ENCODE measurements at places on chromosomes 2 and 18. TPM values are rescaled to one million over a fixed set of nuclear protein-coding genes. Genes with fewer than 3 reads are reported as not detected.

The REG3A gene
- total RNA-seq, result not detected

The MDH1B gene
- 0.64 TPM for total RNA-seq

The SRSF7 gene
- 76.1 TPM for total RNA-seq

The SLC66A3 gene
- total RNA-seq, result 32.2 TPM

The ANKRD30B gene
- total RNA-seq, result not detected

The TFCP2L1 gene
- total RNA-seq, result 0.09 TPM

The PECR gene
- 50.9 TPM for total RNA-seq

The LNPK gene
- total RNA-seq, result 20.8 TPM

The ERICH2 gene
- total RNA-seq, result not detected

The FER1L5 gene
- not detected for total RNA-seq

The LIMS2 gene
- not detected for total RNA-seq

The GCG gene
- total RNA-seq, result not detected

The WIPF1 gene
- total RNA-seq, result 2.3 TPM

The PNKD gene
- total RNA-seq, result 28.4 TPM

The TMEFF2 gene
- 0.14 TPM for total RNA-seq

The CNTNAP5 gene
- total RNA-seq, result not detected

The RETREG2 gene
- 55.2 TPM for total RNA-seq

The C1QL2 gene
- not detected for total RNA-seq

The RSAD2 gene
- 0.02 TPM for total RNA-seq

The MFSD2B gene
- 0.63 TPM for total RNA-seq

The RAB27B gene
- total RNA-seq, result 28.5 TPM

The CPLX4 gene
- not detected for total RNA-seq

The CRYBA2 gene
- not detected for total RNA-seq

The RAB6C gene
- total RNA-seq, result not detected

All from NCI-H460 (cell line).